Dermis microvascular lymphatic vessel endothelial cell (primary cell): ENCODE measurements at places on chromosomes 11 and 22. TPM values are rescaled to one million over a fixed set of nuclear protein-coding genes. Genes with fewer than 3 reads are reported as not detected.
A peak's percentile ranks its signal among the peaks of the same experiment; 100 is the strongest.

OR9G4 gene
- total RNA-seq = not detected in 2 replicates

OPCML gene
- not detected in 2 replicates for total RNA-seq

OLFML1 gene
- 0.25 TPM in 1 of 2 replicates, not detected in the other for total RNA-seq

METTL15 gene
- 9.9 and 10.4 TPM in 2 replicates for total RNA-seq

MMP3 gene
- total RNA-seq = not detected in 2 replicates

MRPL49 gene
- 42.0 and 50.6 TPM in 2 replicates for total RNA-seq

CADM1 gene
- total RNA-seq = 0.51 and 0.77 TPM in 2 replicates

GRCh38 chr11:36009473-36009872 lies 65.6 kb downstream of the LDLRAD3 start:
- DNase-seq = peak; percentile 77

- DNase-seq = no peak
Measured at GRCh38 chr22:24685531-24686190, 82.7 kb downstream of the GGT1 start.
